ENCODE measurements at places on chromosomes 11 and 22.

DNA sequence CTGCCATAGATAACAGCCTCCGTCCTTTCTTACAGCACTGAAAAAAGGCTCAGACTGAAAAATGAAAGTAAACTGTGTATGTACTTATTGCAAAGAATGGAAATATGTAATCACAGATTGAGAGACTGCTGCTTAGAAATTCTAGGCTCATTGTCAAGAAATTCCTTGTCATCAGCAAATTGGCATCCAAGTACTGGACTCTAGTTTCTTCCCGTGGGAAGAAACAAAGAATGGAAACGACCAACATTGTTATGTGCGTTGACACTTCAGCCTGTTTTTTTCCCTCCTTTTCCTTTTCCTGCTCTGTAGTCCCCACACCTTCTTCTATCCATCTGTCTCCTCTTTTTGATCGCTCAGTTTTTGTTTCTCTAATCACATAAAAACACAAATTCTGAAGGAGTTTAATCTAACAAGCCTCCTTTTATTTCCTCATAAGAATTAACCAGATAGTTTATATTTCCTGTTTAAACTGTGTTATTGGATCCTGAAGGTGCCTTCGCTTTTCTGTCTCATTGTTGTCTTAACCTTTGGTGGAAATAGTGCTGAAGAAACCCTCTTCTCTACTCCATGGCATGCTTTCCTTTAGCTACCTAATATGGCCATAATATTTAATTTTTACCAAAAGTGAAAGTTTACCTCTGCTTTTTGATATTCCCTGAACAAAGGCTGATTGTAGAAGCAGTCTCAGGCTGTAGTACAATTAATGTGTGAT lies 20.0 kb upstream of the CASP12 start:
- DNase-seq: peak; percentile 63

GRCh38 chr11:118051611-118052461 lies 25.0 kb upstream of the TMPRSS4 start:
- DNase-seq: no peak

DNA sequence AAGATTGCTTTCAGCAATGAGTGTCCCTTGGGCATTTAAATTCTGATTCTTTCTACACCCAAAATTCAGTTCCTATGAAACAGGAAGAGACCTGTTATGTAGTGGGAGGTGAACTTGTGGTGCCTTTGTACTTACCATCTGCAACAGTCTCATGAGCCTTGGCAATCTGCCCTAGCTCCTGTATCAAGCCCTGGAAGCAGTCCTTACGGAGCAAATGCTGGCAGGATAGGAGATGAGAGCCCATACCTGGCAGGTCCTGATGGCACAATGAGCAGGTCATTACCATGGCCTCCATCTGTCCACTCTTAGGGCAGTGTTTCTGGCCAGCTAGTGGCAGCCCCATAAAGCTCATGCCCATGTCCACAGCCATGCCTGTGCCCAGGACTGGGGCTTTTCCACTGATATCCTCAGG lies 10.8 kb downstream of the TRIM66 start:
- no peak for DNase-seq

DNA sequence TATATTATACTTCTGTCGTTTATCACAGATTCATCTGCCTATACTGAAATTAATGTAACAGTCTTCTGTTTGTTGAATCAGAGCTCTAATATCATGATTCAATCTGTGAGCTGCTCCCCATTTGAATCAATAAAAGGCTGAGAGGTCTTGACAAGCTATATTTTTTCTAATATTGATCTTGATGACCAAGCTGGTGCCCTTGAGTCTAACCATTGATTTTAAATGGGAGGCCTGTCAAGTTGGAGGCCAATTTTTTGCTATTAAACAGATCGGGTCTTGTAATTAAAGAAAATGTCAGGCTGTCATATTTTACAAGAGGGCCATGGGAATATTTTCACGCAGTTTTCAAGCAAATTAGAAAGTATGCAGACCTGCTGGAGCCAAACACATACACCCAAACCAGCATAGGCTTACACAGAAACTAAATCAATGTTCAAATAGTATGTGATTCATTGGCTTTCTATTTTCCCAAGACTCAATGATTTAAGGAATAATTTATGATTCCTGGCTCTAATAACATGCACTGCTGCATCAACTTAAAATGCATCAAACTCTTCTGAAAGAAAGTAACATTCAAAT lies 286.9 kb downstream of the CNTN5 start:
- DNase-seq: no peak

DNA sequence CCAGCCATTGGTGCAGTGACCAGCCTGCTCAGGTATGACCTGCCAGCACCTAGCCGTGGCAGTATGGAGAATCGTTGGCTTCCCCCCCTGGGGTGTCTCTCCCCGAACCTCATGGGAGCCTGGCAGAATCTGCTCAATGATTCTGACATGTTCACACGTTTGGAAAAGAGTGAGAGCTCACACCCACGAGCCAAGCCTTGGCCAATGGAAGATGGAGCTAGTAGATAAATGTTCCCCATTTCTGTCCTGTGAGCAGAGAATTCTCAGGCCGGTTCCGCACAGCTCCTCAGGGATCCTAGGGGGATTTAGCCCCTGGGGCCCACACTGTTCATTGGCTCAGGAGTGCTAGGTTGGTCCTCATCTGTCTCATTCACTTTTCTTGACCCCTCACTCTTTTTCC lies 128.4 kb downstream of the RCN1 start:
- DNase-seq: no peak

- no peak for DNase-seq
These were observed 83.0 kb downstream of the PPP6R3 start for GRCh38 chr11:68543594-68543993.

DNA sequence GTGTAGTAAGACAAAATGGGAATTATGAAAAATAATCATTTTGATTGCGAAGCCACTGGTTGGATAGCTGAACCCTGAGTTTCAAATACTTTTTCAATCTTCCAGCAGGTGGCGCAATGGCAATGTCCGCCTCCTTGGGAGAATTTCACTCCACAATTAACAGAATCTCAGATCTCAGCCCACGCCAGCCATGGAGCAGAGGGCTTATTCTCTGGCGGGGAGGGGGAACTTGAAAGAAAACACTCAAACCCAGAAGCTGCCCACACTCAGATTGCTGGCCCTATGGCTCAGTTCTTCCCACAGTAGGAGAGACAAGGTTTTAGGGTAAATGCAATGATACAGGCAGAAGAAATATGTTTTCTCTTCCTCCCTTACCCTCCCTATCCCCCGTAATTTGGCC lies 38.7 kb upstream of the RCN1 start:
- DNase-seq: no peak

DNA sequence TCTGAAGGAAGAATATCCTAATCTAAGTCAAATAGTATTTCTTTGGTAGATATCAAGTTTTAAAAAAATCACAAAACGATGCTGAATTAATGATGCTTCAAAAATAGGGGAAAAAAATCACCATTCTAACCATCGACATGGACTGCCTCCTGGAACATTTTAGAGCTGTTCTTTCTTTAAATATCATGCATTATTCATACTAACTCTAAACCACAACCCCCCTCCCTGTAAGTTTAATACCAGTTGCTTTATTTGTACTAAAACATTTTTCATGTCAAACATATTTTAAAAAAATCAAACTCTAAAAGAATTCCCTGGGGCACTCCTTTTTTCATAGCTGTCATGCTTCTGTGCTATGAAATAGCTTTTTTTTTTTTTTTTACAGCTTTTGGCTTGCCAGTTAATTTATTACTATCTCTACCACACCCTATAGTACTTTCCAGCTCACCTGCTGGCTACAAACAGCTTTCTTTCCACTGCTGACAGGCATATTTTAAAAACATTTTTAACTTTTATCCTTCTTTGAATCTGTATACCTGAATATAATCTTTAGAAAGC lies 256.9 kb downstream of the SOX6 start:
- no peak for DNase-seq

DNA sequence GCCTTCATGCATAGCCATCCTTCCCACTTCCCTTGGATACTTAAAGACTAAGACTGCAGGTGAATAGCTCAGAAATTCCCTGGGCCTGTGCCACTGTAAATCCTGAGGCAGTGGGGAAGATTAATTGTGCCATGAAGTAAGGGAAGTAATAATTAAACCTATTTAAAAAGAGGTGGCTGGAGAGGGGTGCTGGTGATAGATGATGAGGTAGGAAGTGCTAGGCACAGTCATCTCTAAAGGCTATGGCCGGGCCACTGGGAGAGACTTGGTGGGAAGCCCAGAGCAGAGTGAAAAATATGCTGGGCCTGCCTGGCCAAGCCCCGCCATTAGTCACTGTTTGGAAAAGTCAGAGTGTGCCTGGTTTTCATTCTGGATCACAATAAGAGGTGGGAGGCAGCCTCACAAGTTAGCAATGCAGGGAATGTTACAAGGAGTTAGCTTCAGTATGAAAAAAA lies 197.2 kb upstream of the PITPNB start:
- DNase-seq: peak; percentile 85

- no peak for DNase-seq
These were observed 4.7 kb downstream of the SHANK2 start for GRCh38 chr11:71247551-71248250.

Measured in BJ (cell line).